ENCODE measurements at places on chromosomes 3 and 15.

- no peak for DNase-seq
These were observed 626.1 kb downstream of the SQOR start for GRCh38 chr15:46260937-46261336.

DNA sequence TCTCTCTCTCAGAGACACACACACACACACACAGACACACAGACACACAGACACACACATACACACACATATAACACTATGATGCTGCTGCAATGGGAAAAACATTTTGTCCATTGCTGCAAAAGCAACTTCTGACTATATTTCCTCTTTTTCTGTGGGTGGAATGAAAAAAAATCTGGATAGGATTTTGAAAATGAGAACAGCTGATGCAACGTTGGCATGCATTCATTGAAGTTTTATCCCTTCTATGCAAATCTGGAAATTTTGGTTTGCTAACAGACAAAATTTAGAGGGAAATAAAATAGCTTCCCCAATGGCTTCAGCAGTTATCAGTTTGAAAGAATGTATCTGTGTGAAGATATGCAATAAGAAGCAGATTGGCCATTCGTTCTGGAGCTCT lies 763.4 kb upstream of the GRM7 start:
- DNase-seq: no peak

DNA sequence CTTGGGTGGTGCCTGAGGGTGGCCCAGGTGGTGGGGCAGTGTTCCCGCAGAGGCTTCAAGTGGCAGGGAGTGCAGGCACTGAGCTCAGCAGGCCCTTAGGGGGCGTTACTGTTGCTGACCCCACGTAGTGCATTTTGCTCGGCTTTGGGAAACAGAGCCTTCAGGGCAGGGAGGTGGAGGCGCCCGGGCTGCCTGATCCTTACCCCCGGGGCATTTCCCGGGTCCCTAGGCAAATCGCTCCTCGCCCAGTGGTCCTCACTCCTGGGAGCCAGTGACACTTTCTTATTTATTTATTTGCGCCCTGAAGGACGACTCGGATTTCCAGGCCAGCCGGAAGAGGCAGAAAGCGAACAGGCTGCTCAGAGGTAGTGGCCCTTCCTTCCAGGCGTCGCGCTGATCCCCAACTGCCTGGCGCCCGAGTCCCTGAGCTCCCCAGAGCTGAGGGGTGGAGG lies 10.1 kb upstream of the FOXB1 start:
- no peak for DNase-seq

- no peak for DNase-seq
These were observed 169.4 kb downstream of the KLHL25 start for GRCh38 chr15:85625166-85625830.

DNA sequence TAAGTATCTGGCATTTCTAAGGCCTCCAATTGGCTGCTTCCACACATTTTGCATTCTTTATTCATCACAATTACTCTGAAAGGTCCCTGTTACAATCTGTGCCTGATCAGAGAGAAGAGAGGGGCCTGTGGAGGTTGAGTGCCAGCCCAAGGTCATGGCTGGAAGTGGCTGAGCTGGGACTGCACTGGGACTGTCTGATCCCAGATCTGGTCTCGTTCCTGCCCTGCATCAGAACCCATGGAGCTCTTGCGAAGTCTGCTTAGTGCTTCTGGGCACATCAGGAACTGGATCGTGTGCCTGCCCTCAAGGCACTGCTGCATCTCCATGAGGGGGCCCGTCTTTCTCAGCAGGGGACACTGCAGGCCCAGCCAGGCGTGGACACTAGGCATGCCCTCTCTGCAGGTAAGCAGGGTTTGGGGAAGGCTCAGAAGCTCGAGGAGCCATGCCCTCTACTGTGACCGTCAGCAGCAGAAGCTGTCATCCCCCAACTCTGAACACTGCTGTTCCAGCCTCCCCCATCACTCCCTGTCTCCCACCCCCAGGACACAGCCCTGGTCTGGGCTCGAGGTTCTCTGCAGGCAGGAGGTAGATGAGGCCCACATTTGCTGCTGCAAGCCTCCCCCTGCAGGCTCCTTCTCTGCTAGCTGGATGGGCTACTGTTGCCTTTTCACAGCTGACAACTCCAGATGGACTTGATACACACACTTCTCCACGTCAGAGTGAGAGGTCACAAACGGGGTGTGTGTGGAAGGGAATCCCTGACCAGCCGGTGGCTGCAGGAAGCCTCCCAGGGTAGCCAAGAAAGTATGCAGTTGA lies 96.5 kb upstream of the PRR23E start:
- no peak for DNase-seq

GRCh38 chr3:98540346-98540745 lies 8.6 kb downstream of the GPR15 start:
- DNase-seq: peak; percentile 80

GRCh38 chr15:60695713-60696522 lies 217.0 kb upstream of the ICE2 start:
- no peak for DNase-seq

DNA sequence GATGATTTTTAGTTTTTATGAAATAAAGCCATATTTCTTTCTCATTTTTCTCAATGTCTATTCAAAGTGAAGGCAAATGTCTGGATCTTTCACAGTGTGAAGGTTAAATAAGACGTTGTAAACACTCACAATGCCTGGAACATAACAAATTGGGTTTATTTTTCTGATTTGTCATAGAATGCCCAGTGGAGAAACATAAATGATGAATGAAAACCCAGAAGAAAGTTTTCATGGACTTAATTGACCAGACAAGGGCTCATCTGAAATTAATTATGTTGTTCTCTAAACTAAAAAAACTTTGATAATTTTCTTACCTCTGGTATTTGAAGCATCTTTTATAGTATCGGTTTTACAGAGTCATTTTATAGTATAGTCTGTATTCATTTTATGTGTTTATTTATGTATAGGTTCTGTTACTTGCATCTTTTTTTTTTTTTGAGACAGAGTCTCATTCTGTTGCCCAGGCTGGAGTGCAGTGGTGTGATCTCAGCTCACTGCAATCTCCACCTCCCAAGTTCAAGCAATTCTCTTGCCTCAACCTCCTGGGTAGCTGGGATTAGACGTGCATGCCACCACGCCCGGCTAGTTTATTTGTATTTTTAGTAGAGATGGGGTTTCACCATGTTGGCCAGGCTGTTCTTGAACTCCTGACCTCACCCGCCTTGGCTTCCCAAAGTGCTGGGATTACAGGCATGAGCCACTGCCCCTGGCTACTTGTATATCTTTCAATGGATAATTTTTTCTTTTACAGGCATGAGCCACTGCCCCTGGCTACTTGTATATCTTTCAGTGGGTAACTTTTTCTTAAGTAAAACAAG lies 15.1 kb upstream of the BNIP2 start:
- no peak for DNase-seq

DNA sequence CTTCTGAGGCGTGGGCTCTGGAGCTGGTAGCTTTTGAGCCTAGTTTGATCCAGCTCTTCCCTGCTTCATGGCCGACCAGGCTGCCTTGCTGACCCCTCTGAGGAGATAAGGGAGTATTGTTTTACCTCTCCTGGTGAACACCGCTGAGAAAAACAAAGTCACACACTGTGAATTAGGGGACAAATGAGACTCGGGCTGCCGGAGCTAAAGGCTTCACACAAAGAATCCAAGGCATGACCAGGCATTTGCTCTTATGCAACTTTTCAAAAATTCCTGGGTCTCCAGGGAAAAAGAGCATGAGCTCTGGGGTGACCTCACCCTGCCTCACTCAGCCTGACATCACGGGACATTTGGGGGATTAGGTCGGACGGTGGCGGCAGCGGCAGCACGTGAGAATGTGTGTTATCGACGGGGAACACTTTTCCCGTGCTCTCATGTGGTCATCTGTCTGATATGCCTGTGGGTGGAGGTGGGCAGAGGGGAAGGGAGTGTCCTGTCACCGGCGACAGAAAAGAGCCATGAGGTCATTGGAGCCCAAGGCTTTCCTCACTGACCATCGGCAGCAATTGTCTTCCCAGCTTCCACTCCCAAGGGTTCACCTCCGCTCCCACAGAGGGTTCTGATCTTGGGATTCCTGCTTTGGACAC lies 61.0 kb downstream of the TMEM44 start:
- no peak for DNase-seq

- no peak for DNase-seq
These were observed 501.4 kb upstream of the NR2F2 start for GRCh38 chr15:95829062-95829461.

DNA sequence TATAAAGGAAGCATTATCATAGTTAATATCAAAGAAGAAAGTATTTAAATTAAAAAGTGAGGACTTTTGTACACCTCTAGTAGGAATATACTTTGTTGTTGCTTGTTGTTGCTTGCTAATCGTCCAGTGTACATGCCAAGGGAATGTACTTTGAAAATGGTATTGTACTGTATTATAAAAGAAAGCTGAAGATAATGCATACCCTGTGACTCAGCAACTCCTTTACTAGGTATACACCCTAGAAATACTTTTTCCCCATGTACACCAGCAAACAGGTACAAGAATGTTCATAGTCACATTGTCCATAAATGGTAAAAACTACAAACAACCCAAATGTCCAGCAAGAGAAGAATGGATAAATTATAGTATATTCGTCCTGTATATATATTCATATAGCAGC lies 12.0 kb downstream of the TTBK2 start:
- no peak for DNase-seq

- DNase-seq: peak; percentile 92
These were observed 69.6 kb downstream of the ATP10A start for GRCh38 chr15:25793354-25794050.

DNA sequence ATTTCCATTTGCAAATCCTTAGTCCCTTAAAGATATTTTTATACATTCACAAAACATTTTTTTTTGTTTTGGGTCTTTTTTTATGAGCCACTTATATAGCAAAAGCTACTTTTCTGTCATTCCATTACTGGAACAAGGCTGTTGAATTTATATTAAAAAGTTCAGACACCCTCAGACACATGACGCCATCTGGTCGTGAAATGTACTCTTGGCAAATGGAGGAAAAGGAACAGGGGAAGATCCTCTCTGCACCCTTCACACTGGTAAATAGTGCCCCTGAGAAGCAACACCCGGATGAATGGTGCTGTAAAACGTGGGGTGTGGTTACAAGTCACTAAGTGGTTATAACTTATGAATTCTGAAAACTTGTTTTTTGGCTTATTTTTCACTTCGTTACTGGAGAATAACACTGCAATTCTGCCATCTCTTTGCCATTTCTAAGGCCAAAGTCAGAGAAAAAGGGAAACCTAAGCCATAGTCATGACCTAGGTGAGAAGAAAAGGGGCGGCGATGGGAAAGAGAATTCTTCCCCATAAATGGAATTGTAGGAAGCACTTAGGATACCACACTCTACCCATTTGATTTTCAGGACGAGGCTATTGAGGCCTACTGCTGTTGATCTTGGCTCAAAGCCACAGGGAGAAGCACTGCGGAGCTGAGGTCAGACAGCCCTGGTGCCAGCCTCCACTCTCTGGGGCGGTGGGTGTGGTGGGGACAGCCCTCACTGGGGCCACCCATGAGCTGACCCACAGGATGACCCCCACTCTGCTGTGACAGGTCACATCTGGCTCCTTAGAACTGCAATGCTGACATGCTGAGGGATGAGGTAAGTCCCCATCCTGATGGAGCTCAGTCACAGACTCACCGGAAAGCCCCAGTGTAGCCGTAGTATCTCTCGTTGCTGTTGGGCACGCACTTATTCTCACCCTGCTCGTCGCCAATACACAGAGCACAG lies 21.9 kb downstream of the LTF start:
- DNase-seq: no peak

DNA sequence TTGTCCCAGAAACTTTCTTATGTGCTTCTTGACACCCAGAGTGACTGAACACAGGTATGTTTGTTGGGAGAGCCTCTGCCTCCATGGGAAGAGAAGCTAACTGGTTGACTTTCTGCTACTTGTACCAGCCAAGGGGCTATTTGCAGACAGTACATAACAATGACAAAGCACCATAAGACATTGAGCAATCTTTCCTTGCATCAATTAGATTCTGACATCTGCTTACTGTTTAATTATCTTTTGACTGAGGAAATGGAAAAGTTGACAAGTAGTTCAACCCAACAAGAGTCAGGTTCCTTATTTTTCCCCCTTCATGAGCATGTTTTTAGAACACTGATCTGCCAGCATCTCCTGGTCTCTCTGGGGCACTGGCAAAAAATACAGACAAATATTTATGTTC lies 157.7 kb downstream of the RPLP1 start:
- no peak for DNase-seq

DNA sequence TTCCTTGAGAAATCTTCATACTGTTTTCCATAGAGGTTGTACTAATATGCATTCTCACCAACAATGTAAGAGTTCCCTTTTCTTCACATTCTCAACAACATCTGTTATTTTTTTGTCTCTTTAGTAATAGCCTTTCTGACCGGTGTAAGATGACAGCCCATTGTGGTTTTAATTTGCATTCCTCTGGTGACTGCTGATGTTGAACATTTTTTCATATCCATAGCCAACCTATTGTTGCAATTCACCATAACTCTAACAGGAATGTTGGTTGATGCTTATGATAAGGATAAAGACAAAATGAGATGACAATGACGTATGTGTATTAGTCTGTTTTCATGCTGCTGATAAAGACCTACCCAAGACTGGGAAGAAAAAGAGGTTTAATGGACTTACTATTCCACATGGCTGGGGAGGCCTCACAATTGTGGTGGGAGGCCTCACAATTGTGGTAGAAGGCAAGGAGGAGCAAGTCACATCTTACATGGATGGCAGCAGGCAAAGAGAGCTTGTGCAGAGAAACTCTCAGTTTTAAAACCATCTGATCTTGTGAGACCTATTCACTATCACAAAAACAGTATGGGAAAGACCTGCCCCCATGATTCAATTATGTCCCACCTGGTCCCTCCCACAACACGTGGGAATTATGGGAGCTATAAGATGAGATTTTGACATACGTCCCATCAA lies 37.6 kb upstream of the RHCG start:
- no peak for DNase-seq

DNA sequence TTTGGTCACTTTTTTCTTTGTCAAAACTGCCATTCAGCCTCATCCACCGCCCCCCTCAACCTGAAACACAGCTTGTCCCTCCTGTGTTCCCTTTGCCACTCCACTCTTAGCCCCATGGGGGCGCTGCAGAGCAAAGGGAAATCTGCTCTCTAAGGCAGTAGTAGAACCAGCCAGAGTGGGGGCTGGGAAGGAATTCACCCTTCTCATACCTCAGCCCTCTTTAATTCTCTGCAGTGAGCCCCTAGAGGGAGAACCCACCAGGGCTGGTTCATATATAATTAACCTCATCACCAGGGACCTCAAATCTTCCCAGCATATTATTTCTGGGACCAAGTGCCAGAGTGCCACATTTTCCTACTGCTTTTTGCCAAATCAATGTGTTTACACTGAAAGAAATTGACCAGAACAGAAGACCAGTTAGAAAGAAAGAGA lies 2.8 kb upstream of the BCL6 start:
- DNase-seq: peak; percentile 82
